ENCODE measurements at places on chromosomes 13 and 19.

- DNase-seq, result no peak
These were observed 12.4 kb upstream of the ENOX1 start for GRCh38 chr13:43799191-43799590.

DNA sequence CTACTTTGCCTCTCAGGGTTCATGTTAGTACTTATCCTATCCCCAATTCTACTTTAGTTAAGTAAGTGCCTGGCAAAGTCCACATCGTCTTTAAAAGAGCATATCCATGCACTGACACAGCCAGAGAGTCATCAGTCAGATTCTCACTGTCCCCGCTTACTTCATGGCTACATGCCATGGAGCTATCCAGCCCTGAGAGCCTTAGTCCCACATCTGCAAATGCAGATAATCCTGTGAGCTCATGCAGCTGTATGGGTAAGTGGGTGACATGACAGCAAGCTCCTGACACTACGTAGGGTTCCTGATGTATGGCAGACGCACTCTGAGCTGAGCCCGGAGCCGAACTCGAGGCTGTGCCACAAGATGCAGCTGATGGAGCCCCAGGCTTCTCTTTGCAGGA is 661.5 kb downstream of the LIG4 start:
- no peak for DNase-seq

GRCh38 chr13:27035892-27036235 is 135.7 kb downstream of the USP12 start:
- DNase-seq, result no peak

DNA sequence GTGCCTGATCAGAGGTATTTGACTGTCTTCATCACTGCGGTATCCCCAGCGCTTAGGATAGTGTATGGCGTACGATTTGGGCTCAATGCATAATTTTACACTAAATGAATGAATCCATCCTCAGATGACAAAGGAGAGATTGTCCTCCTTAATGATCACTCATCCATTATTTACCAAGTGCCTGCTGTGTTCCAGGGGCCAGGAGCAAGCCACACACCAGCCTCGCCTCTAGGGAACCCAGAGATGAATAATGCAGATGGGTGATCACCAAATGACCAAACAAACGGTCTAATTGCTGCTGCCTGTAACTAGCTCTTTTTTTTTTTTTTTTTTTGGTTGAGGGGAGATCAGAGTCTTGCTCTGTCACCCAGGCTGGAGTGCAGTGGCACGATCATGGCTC is 5.9 kb upstream of the GPR32 start:
- no peak for DNase-seq

- no peak for DNase-seq
These were observed 350.9 kb downstream of the SUCLA2 start for GRCh38 chr13:47650209-47650608.

DNA sequence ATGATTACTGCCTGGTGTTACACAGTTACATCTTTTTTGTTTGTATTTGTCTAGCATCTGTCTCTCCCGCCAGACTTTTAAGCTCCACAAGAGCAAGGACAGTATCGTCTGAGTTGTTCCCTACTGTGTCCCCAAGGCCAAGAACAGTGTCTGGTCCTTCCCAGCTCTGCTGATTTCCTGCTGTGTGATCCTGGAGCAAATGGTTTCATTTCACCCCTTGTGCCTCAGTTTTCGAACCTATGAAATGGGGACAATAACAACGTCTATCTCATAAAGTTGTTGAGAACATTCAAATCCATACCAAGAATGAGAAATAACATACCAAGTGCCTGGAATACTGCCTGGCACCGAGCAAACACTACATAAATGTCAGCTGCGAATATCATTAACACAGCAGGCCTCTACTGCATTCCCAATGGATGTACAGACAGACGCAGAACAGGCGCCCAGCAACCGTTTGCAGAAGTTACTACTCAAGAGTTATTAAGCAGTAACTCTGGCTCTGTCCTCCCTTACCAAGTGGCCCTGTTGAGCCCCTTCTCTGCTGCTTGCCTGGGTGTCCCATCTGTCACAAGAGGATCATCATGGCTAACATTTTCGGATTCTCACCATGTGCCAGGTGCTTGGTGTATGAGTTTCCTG is 11.4 kb downstream of the XRCC1 start:
- DNase-seq, result no peak

DNA sequence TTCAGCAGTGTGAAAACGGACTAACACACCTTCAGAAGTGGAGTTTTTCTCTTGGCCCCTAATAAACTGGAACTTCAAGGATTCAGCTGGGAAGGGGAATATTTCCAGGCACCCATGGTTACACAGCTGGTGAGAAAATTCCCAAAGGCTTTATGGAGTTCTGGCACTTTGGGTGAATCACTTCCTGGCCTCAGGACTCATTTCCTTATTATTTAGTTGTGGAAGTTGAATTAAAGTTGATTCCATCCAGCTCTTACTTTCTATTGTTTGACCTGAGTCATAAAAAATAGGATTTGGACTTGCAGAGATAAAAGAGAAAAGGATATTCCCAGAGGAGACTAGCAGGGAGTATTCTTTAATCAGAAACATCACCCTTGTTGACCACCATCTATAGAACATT is 882.1 kb downstream of the UQCRFS1 start:
- no peak for DNase-seq

- DNase-seq, result no peak
These were observed 32.7 kb downstream of the CLEC17A start for GRCh38 chr19:14615623-14616022.

DNA sequence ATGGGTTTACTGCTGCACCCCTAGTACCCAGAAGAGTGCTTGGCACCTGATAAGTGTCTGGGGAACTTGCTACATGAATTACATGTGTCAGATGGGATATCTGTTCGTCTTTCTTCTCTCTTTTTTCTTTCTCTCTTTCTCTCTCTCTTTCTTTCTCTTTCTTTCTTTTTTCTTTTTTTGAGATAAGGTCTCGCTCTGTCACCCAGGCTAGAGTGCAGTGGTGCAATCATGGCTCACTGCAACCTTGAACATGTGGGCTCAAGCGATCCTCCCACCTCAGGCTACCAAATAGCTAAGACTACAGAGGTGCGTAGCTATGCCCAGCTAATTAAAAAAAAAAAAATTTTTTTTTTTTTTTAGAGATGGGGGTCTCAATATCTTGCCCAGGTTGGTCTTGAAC is 6.1 kb downstream of the CADM4 start:
- no peak for DNase-seq

DNA sequence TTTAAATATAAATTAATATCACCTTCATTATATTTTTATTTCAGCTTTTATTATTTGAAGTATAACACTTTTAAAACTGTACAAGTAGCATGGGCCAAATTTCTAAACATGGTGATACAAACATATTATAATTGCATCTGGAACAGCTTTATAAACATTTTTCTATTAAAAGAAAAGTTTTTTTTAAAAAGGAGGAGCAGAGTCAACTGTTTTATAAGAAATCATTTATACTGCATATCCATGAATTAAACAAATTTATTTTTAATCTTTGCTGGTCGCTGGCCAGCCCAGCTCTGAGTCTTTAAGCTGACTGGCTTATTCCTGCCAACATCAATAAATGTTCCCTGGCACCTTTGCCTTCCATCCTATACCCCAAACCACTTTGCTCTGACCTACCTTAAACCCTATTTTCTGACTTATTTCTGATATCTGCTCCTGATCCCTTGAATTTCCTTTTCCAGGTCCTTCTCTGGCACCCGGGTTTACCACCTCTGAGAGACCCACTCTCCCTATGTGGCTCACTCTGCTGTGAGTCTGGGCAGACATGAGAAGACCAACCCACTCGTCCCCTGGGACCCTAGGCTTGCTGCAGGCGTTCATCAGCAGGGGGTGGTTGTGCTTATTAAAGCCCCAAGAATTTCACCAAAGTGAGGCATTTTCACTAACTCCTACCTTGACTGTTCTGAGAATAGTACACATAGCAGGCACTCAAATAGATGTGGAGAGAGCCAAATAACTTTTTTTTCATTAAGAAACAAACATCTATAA is 220.3 kb downstream of the KLF12 start:
- no peak for DNase-seq

- no peak for DNase-seq
These were observed 93.1 kb downstream of the CYSLTR2 start for GRCh38 chr13:48746821-48747220.

- peak; percentile 39 for DNase-seq
These were observed 47.7 kb upstream of the USPL1 start for GRCh38 chr13:30569901-30570576.

DNA sequence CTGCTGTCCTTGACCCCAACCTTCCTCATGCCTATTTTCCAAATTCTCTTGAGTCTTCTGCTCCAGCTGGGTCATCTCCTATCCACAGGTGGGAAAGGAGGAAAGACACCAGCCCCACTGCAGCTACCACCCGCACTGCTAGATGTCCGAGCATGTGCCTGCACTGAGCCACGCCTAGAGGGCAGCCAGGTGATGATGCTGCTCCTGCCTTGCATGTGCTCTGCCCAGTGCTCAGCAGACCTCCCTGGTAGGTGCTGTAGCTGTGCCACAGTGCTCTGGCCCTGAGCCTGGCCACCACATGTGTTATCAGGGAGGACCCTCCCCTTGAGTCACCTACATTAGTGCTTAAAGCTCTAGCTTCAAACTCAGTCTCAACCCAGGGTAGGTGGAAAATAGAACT is 6.9 kb upstream of the CYSLTR2 start:
- no peak for DNase-seq

GRCh38 chr19:21133633-21134032 is 8.2 kb upstream of the ZNF431 start:
- no peak for DNase-seq

- DNase-seq, result no peak
These were observed 6.0 kb upstream of the NEK3 start for GRCh38 chr13:52165411-52165810.

DNA sequence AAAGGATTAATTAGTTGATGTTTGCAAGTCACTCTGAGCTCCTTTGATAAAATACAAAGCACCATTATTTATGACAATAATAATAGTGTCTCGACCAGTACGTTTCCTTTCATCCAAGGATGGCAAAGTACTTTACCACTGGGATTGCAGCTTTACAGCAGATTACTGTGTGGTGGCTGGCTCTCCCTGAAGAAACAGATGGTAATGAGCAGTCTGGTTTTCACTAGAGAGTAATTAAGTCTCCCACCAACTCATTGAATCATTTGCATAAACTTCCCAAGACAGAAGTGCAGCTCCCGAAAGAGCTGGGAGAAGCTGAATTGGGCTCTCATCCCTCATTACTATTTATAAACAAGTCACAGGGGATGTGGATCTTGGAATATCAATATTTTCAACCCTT is 48.7 kb downstream of the KLF5 start:
- DNase-seq, result no peak

DNA sequence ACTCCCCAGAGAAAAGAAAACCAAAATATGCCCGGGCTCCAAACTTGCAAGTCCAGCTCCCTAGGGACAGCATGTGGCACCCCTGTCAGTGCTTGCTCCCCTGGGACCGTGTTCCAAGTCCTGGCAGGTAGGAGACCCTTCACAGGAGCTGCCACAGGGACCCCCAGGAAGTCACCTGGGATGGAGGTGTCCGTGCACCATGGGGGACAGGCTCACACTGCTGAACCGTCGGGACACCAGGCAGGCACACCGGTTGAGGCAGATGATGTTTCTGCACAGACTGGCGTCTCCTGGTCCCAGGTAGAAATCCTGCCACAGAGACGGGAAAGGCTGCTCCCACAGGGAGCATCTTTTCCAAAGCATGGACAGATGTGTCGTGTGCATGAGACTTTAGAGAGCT is 11.7 kb upstream of the PROZ start:
- DNase-seq, result no peak

DNA sequence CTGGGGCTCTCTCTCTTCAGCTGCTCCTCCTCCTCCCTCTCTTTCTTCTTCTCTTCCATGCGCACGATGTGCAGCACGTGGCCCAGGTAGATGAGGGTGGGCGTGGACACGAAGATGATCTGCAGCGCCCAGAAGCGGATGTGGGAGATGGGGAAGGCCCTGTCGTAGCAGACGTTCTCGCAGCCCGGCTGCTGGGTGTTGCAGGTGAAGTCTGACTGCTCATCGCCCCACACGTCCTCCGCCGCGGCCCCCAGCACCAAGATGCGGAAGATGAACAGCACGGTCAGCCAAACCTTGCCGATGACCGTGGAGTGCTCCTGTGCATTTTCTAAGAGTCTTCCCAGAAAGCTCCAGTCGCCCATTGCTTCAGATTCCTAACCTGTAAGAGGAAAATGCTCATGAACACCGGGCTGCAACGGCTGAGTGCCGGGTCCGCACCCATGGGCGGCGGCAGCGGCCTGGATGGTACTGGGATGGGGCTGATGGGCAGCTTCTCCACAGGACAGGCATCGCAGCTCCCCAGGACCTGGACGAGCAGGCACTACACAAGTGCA is 17.8 kb downstream of the GJA3 start:
- DNase-seq, result no peak

GRCh38 chr19:45863840-45864628 is at the start of gene FOXA3:
TSS of gene FOXA3 (plus strand) at chr19:45864326. CDS start at chr19:45864457, 131 bp downstream.
- DNase-seq, result no peak

DNA sequence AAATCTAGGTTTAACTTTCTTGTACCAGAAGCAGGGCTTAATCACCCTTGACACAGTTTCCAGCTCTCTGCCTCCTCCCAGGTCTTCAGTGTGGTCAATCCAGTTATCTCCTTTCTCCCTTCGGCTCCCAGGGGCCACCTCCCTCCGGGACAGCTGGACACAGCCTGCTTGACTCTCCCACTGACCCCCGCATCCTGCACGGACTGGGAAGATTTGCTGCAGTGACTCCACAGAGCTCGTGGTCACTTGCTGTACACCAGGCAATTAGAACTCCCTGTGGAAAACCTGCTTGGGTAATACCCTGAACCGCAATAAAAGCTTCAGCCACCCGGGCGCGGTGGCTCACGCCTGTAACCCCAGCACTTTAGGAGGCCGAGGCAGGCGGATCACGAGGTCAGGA is 116.5 kb downstream of the NUFIP1 start:
- no peak for DNase-seq

- DNase-seq, result no peak
These were observed 9.0 kb upstream of the TEX26 start for GRCh38 chr13:30923418-30923817.

DNA sequence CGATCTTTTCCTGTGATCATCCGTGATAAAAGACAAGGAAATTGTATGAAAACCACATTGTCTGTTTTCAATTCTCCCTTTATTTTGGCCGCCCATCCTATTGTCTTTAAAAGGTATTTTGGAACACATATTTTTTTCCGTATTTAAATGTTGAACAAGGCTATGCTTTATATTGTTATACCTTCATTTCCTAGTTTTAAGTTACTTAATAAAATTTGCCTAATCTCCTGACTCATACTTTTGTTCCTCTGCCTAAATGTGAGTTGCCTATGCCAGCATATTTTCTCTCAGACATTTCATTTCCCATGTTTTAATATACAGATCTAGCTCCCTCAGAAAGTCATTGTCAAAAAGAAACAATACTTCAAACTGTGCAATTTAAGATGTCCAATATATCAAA is 104.2 kb downstream of the SLITRK6 start:
- DNase-seq, result no peak

- DNase-seq, result no peak
These were observed 8.2 kb downstream of the ZNF439 start for GRCh38 chr19:11856596-11857250.

DNA sequence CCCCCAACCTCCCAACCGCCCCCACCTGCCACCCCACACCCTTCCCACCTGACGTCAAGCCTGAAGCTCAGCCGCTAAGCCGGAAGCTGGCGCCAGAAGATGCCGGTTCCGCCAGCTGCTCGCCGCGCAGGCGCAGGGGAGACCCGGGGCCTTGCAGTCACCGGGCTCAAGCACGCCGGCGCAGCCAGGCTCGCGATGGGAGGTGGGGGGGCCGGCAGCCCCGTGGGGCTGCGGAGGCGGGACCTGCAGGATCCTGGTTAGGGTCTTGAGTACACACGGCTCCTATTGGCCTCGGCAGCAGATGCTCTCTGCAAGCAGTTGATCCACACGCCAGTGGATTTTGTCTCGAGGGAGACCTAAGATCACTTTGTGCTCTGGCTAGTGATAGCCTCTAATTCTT is at the start of gene LIG4:
Gene LIG4, minus strand, starts transcription at position 101 of the 400 bp plus-strand sequence. CDS start 4,268 bp downstream, outside the sequence.
- peak; percentile 51 for DNase-seq

Data from HS-27A (cell line).